ENCODE measurements at places on chromosomes 7 and 10.
A peak's percentile ranks its signal among the peaks of the same experiment; 100 is the strongest.

GRCh38 chr7:142334236-142334635 is 76.4 kb upstream of the PRSS58 start:
- no peak for DNase-seq

DNA sequence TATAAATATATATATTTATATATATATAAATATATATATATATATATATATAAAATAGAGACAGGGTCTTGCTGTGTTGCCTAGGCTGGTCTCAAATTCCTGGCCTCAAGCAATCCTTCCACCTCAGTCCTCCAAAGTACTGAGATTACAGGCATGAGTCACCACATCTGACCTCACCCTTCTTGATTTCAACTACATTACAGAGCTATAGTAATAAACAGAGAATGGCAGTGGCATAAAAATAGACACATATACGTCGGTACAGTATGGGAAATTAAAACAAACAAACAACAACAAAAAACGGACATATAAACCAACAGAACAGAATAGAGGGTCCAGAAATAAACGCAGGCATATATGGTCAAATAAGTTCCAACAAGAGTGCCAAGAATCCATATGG is 77.6 kb upstream of the PPP1R3A start:
- DNase-seq: no peak

DNA sequence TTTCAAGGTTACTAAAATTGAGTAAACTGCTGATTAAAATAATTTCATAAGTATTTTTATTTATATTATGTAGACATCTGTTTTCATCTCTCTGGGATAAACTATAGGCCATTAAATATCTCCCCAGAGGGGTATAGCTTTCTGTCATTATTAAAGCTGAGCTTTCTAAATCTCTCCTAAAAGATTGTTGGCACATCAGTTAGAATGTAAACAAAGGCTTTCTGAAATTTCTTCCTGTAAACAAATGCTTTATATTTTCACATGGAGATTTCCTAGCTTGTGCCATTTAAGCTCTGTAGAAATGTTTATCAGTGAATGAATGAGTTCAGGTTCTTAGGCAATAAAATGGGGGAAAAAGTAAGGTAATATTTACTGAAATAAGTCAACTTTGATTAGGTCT is 35.7 kb downstream of the PPP1R9A start:
- no peak for DNase-seq

DNA sequence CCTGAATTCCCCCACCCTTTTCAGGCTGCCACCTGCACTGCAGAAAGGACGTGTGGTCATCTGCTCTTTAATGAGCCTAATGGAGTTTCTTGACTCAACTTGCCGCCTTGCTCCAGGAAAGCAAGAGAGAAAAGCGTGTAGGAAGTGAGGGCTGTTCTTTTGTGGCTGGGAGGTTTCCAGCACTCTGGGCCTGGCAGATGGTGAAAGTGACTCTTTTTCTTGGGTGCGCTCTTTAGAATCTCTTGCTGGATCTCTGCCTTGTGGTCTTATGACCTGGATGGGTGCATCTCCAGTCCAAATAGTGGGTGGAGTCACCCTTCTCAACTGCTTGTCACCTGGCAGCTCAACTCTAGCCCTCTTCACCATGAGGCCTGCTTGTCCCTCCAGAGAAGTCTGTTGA is 244.0 kb downstream of the SORCS1 start:
- no peak for DNase-seq

- DNase-seq: no peak
These were observed 485 bp downstream of the ALOX5 start for GRCh38 chr10:45374350-45375052.

DNA sequence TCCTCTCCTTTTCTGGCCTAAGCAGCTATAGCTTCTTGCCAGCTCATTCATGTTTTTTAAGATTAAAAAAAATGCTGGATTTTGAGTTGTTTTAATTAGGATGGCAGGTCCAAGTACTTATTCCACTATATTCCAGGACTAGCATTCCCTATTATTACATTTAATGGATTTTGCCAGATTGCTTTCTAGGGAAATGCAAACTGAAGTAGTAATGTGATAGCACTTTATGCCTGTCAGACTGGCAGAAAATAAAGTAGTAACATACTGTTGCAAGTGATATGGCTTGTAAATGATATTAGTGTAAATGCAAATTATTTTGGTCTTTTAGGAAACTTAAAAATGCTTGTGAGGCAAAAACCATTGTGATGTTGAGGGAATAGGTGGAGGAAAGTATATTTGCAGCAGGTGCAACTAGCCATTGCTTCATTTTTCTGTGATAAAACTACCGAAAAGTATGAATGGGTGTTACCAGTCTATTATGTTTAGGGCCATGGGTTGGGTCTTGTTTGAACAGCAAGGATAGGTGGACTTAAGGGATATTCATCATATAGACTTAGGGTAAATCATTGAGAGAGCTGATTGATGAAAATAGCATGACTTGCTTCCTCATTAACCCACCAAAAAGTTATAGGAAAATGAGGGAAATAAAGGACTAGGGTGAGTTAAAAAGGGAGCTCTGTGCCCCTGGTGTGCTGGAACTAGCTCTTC is 19.9 kb downstream of the ZNRF2 start:
- DNase-seq: no peak

DNA sequence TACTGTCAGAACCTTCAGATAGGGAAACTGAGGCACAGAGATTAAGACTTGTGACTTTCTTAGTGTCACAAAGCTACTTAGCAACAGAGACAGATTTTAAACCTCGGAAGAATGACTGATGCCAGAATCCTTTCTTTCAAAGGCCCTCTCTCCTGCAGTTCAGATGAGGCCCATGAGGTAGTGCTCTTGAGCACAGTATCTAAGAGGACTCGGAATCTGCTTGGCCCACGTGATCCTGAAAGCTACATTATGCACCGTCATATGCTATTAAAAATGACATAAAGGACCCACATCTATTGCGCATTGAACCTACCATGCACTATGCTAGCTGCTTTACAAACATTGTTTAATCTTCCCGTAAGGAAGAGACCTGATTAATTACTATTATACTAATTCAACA is 355.9 kb downstream of the SFMBT2 start:
- no peak for DNase-seq

DNA sequence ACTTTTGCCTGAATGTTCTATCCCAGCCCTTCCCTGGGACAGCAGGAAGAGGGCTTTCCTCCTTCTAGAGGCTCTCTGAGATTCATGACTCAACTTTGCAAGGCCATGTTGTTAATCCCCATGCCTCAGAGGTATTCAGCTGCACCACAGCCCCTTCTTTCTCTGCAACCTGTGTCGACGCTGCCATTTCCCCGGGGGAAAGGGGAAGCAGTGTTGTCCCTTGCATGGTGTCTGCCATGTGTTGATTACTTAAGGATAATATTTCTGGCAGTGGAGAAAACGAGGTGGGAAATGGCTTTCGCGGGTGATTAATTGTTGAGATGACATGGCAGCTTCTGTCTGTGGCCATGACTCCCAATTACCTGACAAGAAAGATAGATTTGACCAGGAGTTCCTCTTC is 133.1 kb downstream of the SORCS3 start:
- no peak for DNase-seq

GRCh38 chr7:130988443-130988842 is 254.4 kb upstream of the KLF14 start:
- DNase-seq: peak; percentile 55

DNA sequence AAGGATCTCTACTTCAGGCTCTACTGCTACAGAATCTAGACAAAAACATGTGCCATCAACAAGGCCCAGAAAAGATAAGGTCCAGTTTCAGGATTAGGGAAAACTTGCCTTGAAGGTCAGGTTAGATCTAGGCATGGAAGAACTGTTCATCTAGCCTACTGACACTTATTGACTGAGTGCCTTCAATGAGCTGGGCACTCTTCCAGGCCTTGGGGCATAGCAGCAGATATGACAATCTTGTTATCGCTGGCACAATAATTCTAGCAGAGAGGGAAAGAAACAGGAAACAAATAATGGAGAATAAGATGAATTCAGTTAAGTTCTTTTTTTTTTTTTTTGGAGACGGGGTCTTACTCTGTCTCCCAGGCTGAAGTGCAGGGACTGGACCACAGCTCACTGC is 71.6 kb downstream of the ADCYAP1R1 start:
- no peak for DNase-seq

- no peak for DNase-seq
These were observed 744.7 kb downstream of the XPNPEP1 start for GRCh38 chr10:109178591-109178990.

DNA sequence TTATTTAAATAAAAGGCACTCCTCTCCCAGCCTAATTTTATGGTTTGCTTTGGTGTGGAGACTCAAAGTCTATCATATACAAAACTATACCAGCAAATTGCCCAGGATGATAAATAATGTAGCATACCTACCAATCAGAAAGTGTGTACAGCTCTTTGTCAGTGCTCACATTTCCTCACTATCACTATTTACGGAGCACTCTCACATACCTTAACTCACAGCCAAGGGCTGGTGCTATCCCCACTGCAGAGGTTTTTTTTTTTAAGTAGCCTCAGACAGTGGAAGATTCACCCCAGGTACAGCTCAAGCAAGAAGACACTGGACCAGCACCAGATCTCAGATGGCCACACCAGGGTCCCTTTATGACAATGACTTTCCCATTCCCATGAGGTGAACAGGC is 2.5 kb downstream of the PDLIM1 start:
- DNase-seq: no peak

GRCh38 chr7:18497082-18497481 is 1.5 kb downstream of the HDAC9 start:
- no peak for DNase-seq

DNA sequence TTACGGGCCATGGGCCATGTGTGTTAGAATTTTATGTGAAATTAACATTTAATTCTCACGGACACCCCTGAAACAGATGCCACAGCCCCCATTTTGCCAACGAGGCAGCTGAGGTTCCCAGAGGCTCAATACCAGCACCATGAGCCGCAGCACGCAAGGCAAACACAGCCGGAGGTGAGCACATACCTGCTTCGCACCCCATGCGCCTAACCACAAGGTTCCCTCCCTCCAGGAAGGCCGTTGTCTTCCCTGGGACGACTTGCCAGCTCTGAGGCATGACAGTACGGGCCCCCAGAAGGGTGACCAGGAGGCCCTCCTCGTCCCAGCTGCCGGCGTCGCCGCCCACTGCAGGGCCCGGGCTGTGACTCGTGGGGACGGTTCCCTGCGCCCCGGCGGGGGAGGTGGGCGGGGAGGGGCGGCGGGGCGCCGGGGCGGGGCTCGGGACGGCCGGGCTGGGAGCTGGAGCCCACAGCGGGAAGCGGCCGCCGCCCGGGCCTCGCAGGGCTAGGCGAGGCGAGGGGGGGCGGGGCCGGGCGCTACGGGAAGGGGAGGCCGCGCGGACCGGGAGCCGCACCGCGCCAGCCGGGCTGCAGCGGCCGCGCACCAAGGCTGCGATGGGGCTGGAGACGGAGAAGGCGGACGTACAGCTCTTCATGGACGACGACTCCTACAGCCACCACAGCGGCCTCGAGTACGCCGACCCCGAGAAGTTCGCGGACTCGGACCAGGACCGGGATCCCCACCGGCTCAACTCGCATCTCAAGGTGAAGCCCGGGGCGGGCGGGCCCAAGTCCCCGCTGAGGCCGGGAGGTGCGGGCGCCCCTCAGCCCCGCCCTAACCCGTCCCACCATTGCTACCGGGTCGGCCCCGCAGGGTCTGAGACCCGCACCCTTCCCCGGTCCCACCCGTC is at the start of gene CAV2:
TSS of gene CAV2 (plus strand) at position 571 of the 910 bp plus-strand sequence. CDS start at position 615, 44 bp downstream.
- DNase-seq: no peak

DNA sequence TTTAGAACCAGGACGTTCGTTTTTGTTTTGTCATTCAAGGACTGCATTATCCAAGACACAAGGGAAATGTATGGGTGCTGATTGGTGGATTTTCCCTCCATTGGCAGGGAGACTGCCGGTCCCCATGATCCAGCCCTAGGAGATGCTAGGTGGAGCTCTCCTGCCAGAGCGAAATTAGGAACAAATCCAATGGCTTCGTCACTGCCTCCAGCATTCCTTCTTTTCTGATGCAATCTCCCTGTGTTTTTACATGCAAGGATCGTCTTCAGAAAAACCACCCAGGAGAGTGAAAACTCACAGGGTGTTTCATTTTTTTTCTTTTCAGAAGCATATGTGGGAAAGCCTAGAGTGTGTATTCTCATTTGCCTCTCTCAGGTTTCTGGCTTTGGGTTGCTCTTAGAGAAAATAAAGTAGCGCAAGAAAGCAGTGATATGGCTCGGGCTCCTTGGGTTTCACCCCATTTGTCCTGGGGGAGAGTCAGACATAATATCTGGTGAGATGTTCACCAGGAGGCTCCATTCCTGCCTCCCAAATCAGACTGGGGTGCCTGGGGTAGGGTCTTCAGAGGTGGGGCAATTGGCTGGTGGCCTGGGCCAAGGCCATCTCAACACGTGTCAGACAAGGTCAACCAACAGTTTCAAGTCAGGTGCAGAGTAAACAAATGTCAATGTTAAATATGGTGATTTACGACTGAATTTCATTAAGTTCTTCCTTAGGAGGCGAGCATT is 450.9 kb upstream of the MKI67 start:
- DNase-seq: no peak

- no peak for DNase-seq
These were observed 2.5 kb downstream of the NUDT1 start for GRCh38 chr7:2244404-2244995.

DNA sequence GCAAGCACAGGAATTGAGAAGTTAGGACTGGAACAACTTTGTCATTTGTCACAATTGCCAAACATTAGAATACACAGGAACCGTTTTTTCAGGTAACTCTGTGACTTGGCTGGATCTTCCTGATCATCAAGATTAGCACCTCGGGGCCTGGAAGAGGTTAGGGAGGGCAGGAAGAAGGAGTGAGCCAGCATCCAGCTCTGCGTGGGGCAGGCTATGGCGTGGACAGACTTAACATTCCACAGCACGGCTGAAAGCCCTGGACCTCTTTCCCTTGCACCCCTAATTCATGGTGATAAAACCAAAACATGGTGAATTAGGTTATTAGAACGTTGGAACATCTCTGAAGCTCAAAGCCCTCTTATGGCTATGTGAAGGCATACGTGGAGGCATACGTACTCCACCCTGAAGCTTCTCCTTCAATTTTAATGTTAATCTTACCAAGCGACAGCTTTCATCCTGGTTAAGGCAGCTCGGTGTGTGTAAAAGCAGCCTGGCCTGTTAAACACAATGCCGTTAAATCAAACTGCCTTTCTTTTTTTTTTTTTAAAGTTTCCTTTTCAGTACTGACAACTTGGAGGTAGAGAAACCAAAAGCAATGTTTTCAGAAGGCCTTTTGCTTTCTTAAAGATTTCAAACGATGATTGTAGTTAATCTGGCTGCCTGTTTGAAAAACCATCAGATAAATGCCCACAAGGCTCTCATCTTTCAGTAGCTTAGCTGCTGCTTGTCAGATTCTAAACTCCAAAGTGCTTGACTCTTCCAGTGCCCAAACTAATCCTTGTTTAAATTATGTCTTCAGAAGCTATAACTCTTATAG is 4.5 kb downstream of the GRK5 start:
- peak; percentile 39 for DNase-seq

DNA sequence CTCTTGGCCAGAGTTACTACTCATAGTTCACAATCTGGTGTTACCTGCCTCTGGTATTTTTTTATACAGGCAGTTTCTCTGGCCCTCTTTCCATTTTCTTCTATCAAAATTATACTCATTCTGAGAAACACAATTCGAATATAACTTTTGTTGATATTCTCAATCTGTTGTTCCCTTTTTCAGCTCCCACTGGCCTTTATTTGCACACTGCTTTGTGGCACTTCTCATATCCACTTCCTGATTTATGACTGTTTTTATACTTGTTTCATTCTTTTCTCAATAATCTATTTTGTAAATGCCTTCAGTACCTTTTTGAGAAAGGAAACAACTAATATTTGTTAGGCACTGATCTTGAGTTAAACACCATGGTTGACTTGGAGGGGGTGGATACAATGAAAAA is 93.8 kb upstream of the HDAC9 start:
- no peak for DNase-seq
